ENCODE measurements at places on chromosomes 3 and 15.
A peak's percentile ranks its signal among the peaks of the same experiment; 100 is the strongest.

DNA sequence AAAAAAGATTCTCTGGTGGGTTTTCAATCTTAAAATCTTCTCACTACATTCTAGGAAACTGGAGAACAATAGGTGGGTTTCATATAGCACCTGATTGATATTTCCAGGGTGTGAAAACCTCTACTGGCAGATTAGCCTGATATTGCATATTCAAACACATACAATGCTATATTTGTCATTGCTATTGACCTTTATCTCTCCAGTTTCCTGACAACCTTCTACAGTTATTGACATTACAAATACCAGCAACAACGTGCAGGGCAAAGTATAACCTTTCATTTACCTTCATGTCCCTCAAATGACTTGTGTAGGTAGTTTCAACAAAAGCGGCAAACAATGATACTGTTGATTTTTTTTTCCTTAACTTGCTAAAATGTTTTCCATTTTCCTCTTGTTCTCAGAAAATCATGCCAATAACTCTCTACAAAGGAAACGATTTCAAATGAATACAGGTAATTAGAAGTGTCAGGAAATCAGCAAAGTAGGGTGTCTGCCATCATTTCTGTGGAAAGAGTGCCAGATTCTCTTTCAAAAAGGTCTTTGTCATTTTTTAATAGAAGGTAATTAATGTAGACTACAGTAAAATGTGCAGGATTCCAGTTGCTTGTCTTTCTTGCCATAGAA, 72.6 kb upstream of the CDIN1 start:
- no peak for DNase-seq

GRCh38 chr3:69180869-69181591, 58.6 kb upstream of the LMOD3 start:
- no peak for DNase-seq

DNA sequence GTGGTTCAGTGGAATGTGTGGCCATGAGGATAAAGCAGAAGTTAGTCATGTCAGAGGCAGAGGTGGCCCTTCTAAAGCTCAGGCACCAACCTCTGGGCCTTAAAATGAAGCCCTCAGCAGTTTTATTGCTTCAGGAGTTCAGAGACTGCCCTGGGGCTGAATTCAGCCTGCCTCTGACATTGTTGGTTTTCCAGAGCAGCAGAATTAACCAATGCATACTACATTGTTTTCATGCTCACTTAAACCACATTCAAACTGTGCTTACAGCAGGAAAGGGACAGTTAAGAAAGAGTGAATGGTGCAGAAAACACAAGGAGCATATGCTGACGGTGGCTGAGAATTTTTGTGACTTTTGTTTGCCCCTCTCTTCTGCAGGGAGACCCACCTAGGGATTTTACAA, 320.2 kb downstream of the CHST2 start:
- DNase-seq: no peak

- no peak for DNase-seq
Observed at GRCh38 chr15:40693904-40694687, 878 bp upstream of the RAD51 start.

DNA sequence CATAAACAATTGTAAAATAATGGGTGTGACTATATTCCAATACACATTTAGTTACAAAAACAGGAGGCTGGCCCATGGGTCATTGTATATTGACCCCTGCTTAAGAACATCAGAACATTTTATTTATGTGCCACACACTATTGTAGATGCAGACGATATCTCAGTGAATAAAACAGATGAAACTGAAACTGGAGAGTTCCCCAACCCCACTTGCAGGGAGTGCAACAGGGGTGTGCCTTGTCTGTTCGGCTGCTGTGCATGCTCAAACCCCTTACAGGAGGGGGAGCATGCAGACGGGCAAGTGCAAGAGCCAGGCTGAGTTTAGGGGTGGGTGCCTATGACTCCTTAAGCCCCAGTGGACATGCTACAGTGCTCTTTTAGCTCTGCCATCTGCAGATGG, 509.6 kb downstream of the IGSF11 start:
- no peak for DNase-seq

DNA sequence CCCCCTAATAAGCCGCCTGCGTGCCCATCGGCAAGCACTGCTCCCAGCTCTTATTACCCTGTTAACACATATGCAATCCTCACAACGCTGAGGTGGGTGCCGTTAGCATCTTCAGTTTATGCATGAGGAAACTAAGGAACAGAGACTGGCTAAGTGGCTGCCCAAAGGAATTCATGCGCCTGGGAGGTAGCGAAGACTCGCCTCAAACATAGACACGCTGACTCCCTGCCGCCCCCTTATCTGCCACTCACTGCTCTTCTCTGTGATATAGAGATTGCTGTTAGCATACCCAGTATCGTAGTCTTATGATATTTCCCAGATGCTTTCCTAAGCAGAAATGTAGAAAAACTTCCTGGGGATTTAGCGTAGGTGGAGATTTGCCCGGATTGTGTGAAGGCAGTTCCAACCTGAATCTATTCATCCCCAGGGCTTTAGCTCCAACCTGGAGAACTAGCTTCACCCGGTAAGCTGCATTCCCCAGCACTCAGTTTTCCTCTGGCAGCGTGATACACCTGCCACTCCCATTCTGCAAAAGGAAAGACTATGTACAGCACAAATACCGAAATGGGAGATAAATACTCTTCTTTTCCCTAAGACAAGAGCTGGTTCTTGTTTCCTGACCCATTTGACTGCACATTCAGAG, 23.7 kb upstream of the CD47 start:
- no peak for DNase-seq

GRCh38 chr3:48697952-48698351, 12.2 kb upstream of the NCKIPSD start:
- no peak for DNase-seq

- no peak for DNase-seq
Observed at GRCh38 chr15:51887887-51888592, 58.6 kb downstream of the TMOD3 start.

DNA sequence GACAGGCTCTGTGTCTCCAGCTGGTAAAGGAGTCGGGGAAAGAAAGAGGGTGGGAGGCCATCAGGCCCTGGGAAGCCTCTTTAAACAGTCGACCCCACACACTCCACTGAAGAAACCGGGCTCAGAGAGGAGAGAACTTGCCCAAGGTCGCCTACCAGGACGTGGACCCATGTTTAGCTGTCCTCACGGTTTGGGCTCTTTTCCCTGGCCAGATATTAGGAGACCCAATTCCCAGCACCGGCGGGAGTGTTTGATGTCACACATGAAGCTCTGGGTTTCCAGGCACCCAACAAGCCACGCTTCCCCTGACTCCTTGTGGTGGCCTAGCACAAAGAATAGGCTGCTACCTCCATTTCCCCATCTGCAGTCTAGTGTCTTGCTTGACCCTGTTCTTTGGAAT, 52.2 kb upstream of the GRIP2 start:
- no peak for DNase-seq

GRCh38 chr3:105158286-105158685, 208.4 kb upstream of the ALCAM start:
- DNase-seq: no peak

GRCh38 chr3:194130807-194131589, 5.0 kb upstream of the HES1 start:
- no peak for DNase-seq

DNA sequence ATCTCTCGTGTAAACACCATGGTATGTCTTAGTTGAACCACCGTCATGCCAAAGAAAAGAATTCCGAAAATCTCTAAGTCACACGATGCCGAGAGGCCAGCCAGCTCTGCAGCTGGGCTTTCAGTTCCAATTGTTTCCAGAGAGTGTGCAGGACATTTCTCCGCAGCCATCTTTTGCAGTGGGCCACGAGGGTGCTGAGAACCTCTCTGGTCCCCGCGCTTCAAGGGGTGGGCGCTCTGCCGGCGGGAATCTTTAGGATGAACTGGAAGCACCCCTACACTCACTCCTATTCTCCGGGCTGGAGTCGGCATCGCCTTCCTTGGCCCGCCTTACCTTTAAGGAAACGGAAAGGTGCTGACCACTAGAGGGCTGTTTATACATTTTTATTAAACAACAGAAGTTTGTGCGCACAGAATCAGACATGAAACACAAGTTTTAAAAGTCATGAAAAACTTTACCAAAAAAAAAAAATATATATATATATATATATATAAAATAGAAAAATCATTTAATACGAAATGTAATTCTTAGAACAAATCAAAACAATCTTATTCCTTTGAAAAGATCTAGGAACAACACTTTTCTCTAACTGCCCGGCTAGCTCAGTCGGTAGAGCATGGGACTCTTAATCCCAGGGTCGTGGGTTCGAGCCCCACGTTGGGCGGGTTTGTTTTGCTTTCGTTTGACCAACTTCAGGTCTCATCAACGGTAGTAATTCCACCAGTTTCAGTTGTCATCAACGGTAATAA, 12.5 kb upstream of the MORF4L1 start:
- DNase-seq: peak; percentile 54

DNA sequence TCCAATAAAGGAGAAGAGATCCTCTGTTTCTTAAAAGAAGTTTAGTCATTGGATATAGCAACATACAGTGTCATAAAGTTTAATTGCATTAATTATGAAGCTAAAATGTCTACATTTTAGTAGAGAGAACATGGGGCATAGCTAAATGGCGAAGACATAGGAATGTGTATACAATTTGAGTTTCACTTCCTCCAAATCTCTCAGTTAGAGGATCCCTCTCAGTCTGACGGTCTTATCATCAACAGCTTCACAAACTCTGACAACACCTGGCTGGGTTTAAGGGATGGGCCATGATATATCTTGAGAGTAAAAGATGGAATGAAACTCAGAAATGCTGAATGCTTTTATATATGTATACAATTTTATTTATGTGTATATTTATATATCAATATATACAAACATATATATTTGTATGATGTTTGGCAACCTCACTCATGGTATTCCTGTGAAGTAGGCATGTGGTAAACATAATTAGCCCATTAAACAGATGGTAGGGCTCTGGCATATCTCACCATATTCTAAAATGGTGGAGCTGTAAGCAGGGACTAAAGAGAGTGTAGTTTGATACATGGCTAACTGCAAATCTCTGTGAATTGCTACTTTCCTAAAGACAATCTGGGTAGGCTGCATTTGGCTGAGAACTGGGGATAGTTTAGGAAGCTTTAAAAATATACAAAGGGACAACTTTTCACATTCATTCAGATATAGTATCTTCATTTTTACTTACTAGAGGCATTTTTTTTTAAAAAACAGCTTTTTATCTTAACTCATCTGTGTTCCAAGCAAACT, 111.6 kb downstream of the TIGIT start:
- DNase-seq: no peak

GRCh38 chr3:112409041-112409440, 76.1 kb downstream of the CD200 start:
- no peak for DNase-seq

GRCh38 chr3:158789592-158789991, 12.3 kb upstream of the MFSD1 start:
- no peak for DNase-seq

- DNase-seq: no peak
Observed at GRCh38 chr3:49352890-49353421, 5.2 kb downstream of the GPX1 start.

- no peak for DNase-seq
Observed at GRCh38 chr3:12157026-12157425, 1.7 kb downstream of the TIMP4 start.

DNA sequence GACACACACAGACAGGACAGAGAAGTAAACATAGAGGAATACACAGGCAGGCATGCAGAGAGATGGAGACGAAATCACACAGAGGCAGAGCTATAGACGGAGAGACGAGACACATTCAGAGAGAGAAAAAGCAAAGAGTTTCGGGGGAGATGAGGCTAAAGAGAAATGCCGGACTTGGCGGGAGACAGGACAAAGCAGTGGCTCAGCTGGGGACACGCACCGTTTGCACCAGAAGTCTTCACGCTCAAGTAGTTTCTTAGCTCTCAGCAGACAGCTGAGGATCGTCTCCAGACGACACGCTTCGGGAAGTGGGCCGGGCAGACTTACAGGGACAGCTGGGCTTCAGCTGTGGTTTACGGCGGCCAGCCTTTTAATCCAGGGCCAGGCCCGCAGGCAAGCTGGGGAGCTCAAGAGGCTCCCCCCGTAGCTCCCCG, 56.2 kb upstream of the DLG1 start:
- no peak for DNase-seq

GRCh38 chr3:122271246-122271898, 53.7 kb upstream of the CSTA start:
- DNase-seq: no peak

DNA sequence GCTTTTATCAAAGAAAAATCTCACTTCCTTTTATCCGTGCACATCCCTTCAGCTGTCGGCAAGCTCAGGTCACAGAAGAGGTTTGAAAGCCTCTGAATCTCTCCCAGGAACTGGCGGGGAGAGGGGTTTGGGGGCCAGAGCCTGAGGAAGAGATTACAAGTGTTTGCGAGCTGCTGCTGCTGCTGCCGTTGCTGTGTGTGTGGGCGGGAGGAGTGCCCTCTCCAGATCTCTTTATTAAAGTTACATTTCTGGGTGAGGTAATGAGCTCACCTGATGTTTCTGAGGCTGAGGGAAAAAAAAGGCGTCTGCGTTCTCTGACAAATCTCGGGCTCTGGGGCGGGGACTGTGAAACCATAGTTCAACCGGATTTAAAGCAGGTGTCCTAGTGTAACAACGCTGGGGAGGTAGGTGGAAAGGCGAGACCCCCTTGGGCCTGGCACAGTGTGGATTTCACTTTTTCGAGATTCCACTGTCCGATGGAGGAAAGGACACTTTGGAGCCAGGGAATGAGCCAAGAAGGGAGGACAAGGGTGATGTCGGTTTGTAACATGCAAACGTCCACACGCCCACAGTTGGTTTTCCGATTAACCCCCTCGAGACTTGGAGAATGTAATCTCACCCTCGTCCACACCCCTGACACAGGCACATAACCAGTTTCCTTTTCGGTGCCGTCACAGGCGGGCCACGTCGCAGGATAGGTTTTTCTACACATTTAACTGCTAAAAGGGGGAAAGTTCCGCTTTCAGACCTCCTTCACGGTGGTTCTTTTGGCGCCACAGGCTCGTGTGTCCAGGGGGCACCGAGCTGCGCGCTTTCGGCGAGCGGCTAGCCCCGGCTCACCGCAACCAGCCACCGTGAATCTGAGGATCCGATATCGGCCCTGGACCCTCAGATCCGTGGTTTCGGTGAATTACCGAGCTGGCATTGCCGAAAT, 2.1 kb downstream of the ALCAM start:
- DNase-seq: peak; percentile 15

- DNase-seq: no peak
Observed at GRCh38 chr3:154102225-154102624, 19.0 kb upstream of the ARHGEF26 start.

GRCh38 chr3:114104414-114104813, 47.9 kb downstream of the QTRT2 start:
- DNase-seq: no peak

- no peak for DNase-seq
Observed at GRCh38 chr3:190854062-190854461, 8.4 kb downstream of the GMNC start.

GRCh38 chr3:5520237-5520636, 332.7 kb downstream of the EDEM1 start:
- no peak for DNase-seq

DNA sequence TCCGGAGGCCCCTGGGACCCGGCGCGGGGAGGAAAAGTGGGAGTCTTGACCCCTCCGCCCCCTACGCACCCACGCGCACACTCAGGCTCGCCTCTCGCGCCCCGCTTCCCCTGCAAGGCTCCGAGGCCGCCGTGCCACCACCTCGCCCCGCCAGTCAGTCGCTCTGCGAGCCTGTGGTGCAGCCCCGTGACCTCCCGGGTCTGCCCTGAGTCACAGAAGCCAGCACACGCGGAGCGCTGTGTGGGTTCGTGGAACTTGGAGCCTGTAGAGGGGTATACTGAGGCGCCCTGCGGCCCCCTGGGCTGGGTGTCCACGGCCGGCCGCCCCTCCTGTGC, 380 bp upstream of the ALS2CL start:
- DNase-seq: peak; percentile 44

All from activated naive CD4-positive, alpha-beta T cell (primary cell).